ENCODE measurements at places on chromosomes 6 and 20.

GRCh38 chr6:121436960-121437850 lies 1.8 kb downstream of the GJA1 start:
- DNase-seq = peak; percentile 55

DNA sequence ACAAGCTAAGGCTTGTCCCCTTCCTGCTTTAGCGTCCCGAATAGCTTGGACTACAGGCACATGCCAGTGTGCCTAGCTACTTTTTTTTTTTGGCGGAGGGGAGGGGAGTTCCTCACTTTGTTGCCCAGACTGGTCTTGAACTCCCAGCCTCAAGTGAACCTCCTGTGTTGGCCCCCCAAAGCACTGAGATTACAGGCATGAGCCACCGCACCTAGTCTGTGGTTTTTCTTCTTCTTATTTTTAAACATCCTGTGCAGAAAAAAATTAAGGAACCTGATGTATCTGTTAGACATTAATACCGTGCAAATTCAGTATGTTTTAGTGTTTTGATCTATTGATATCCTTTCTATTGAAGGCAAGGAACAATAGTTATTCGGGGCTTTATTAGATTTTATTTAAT lies 25.7 kb downstream of the HIVEP1 start:
- no peak for DNase-seq

DNA sequence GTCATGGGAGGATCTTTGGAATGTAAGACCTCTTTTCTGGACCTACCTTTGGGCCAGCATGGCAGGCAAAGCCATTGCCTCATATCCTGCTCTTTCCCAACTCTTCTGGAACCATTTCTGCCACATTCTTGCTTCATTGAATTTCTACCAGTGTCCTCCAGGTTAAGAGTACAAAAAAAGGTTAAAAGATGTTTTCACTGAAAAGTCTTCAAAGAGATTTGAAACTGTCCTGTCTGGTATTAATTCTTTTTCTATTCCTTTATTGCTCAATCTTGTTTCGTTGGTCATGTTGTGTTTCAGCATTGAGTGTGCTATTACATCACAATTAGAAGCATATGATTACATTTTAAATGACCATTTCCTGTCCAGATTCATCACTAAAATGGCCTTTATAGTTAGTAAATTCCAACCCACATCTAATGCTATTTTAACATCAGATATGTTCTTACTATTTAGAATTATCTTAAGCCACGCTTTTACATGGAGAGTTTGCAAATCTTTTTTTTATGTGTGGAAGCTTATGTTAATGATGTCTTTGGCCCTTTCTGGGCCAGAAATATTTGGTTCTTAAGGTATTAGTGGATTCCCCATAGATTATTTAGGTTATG lies 450.9 kb downstream of the GJA1 start:
- DNase-seq = no peak

DNA sequence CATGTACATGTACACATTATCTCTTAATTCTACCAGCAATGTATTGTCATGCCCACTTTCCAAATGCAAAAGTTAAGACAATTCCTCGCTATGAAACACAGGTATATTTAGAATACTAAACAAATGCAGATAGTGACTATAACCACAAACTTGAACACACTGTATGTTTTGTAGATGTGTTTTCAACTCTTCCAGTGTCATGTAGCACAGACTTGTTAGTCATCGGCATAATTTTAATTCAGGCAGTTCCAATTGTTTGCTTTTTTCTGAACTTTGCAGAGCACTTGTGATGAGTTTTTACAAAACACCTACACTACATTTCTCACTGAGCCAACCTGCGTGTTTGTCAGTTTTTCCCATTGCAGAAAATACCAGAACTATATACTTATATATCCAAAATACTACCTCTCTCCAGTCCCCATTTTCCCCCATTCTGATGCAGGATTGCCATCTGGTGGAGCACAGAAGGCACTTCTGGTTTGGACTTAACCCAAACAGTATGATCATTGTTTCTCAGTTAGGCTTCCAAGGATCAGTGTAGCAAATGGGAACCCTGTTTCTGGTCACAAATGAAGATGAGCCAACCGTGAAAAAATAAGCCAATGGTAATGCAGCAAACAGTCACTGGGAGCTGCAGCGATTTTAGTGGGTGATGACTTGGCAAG lies 143.4 kb downstream of the ADGRB3 start:
- DNase-seq = peak; percentile 8

- DNase-seq = no peak
Measured at GRCh38 chr6:30264743-30265142, 51.5 kb upstream of the TRIM26 start.
